ENCODE measurements at places on chromosomes 2 and 18. TPM values are rescaled to one million over a fixed set of nuclear protein-coding genes. Genes with fewer than 3 reads are reported as not detected.

IL36A gene
- not detected for total RNA-seq

OXER1 gene
- total RNA-seq = 6.5 TPM

NYAP2 gene
- total RNA-seq = not detected

KLHL30 gene
- not detected for total RNA-seq

TMEM247 gene
- total RNA-seq = not detected
